Right cardiac atrium (tissue), 5 donors: ENCODE measurements at places on chromosomes 6 and 20.

GRCh38 chr6:81938014-81938856 lies 185.8 kb upstream of the TENT5A start:
- DNase-seq: no peak

- DNase-seq: no peak
Observed at GRCh38 chr6:159513074-159513720, 179.8 kb downstream of the SOD2 start.

- no peak for DNase-seq
Observed at GRCh38 chr20:56422076-56422823, 10.2 kb downstream of the CASS4 start.

DNA sequence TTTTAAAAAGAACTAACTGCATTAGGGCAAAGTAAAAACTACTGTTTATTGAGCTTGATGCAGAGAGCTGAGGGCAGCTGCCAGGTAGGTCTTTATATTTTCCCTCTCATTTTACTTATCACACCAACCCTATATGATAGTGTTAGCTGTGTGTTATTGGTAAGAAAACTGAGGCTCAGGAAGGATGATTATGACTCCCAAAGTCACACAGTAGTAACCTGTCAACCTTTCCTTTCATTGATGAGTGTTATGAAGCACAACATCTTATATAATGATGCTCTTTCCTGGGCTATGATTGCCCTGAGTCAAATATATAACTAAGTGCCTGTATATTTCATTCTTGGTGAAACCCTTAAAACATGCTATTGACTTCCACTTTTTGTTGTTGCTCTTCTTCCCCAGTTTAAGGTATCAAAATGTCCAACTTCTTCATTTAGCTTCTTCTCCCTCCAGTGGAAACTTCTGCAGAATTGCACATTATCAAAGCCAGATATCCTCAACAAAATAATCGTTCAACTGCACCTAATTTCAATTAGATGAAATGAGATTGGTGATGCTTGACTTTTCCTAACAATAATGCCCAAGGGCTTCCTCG lies 8.1 kb downstream of the GFOD1 start:
- DNase-seq: no peak

DNA sequence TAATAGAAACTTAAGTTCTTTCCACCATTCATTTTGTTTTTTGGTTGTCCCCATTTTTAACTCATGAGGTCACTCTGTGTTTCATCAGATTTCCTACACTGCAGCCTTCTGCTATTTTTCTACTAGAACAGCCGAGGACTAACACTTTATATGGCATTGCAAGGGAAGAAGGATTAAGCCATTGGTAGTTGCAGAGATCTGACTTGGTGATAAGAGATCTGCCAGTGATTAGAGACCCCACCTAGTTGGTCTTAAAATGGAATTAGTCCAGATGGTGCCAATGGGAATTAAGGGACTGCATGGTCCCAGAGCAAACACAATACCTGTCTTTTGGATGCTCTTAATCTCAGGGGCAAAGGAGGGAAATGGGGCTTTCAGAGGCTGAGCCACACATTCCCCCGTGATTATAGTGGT lies 125.5 kb upstream of the TMEM170B start:
- no peak for DNase-seq

GRCh38 chr6:35786810-35787209 lies 6.0 kb downstream of the CLPSL1 start:
- no peak for DNase-seq

DNA sequence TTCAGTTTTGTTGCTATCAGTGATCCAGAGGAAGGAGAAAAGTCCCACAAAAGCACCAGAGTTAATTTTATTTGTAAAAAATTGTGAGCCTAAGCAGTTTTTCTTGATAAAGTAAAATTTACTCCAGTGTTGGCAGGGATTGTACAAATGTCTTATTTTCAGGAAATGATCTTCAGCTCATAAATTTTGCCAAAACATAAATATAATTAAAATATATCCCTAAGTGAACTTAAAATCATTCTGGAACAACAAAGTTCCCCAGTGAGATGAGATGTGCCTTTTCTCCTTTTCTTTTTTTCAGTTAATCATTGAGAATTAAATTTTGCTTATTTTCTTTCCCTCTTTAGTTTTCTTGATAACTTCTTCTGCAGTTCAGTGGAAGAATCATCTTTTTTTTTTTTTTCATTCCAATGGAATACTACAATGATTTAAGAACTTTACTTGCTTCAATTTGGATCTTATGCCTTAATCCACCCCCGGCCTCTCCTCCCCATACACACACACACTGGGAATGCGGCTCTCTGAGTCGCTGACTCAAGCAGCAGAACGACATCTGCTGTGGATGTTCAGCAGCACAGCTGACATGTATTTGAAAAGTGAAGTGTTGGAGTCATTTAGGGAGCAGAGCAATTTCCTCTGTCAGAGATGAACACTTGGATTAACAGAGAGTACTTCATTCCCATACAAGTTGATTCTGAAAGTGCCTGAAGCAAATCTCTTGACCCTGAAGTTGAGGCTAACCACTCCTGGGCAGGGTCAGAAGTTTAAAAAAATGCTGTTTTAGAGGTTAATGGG lies 27.7 kb upstream of the LAMA4 start:
- peak; percentile 78 for DNase-seq

DNA sequence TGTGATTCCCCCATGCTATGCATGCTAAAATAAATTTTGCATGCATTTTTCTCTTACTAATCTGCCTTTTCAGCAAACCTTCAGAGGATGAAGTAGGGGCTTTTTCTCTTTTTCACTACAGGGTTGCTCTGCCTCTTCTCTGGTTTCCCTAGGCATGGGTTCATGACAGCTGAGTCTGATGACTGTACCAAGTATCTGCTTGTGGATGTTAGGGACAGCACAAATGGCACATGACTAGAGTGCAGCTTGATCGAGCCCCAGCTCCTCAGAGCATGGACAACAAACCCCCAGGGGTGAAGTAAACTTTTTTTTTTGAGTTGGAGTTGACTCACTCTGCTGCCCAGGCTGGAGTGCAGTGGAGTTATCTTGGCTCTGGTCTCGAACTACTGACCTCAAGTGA lies 57.1 kb upstream of the GCM1 start:
- no peak for DNase-seq

DNA sequence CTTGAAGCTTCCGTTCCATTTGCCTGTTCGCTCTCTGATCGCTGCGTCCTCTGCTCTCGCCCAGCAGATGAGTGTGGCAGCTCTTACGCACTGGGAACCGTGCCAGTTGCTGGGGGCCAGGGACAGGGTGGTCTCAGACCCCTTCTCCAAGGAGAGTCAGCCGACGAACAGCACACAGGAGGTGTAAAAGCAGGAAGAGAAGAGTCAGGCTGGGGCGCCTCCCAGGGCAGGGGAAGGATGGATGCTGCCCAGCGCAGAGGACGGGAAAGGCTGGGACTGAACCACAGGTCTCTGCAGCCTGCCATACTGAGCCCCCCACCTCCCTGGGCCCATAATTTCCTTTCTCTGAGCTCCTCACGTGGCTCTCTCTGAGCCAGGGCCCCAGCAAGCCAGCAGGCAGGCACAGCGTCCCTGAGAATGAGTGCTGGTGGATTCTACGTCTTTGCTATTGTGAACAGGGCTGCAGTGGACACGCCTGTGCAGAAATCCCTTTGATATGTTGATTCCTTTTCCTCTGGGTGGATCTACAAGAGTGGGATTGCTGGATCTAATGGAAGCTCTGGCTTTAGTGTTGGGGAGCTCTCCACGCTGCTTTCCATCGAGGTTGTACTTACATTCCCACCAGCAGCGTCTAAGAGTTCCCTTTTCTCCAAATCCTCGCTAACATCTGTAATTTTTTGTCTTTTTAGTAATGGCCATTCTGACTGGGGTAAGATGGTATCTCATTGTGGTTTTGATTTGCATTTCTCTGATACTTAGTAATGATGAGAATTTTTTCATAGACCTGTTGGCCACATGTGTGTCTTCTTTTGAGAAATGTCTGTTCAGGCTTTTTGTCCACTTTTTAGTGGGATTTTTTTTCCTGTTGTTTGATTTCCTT lies 104.1 kb downstream of the PSMB1 start:
- DNase-seq: no peak
